NAMALWA (cell line): ENCODE measurements at places on chromosomes 6 and 20.

GRCh38 chr6:39849228-39849627, 57.1 kb downstream of the DAAM2 start:
- no peak for DNase-seq

DNA sequence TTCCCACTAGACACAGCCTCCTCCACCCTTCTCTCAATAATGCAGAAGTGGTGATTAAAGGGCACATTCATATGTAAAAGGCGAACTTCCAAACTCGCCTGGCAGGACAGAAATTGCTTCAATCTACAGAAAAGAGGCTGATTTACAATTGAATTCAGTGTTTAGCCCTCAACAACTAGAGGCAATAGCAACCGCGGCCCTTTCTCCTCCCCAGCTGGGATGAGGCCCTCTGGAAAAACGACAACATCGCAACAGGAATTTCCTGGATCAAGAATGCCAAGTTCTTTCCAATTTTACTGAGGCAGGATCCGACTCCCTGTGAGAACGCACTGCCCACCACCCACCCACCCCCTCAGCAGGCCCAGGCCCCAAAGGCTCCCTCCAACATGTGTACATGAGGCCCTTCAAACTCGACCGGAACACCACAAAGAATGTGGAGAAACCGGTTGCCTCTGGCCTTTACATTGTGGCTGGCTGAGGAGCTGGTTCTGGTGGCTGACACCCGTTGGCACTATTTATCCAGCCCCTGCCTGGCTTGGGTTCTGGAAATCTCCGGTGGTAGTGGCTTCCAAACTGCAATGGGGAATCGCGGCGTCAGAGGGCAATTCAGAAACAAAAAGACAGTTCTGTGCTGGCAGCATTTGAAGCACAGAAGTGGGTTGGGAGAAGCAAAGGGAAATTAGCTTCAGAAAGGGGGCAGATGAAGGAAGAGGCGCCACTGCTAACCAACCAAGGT, 36.8 kb downstream of the ZMYND8 start:
- no peak for DNase-seq

GRCh38 chr6:49052901-49053300, 410.2 kb downstream of the MMUT start:
- no peak for DNase-seq

GRCh38 chr6:16800942-16801341, 39.7 kb upstream of the ATXN1 start:
- no peak for DNase-seq

GRCh38 chr20:61119794-61120410, 132.2 kb upstream of the CDH4 start:
- DNase-seq: no peak

GRCh38 chr6:132768051-132768517, 10.4 kb upstream of the VNN2 start:
- DNase-seq: peak; percentile 37

GRCh38 chr6:12423832-12424231, 133.7 kb downstream of the EDN1 start:
- no peak for DNase-seq

DNA sequence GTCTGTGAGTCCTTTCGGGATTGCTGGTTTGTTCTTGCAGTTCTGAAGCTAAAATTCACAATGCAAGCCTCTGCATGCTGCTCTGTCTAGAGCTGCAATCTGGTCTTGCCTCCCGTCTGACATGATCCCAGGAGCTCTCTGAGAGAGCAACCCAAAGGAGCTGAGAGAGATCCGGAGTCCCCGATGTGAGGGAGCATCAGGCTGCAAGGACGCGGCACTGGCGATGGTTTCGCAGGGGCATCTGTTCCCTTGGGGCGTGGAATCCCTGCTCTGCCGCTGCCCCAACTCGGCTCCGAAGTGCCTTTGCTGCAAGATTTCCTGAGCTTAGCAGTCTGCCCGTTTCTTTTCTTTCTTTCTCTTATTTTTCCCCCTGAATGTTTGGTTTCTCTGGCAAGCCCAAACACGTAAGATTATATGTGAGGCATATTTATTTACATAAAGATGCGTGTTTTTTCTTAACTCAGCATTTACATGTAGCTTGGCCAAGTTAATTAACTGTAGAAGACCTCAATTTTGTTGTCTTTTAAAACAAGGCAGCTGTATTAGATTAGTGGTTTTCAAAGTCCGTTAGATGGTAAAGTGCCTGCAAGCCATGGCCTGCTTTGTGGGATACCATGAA, 873.0 kb downstream of the KIF16B start:
- no peak for DNase-seq

DNA sequence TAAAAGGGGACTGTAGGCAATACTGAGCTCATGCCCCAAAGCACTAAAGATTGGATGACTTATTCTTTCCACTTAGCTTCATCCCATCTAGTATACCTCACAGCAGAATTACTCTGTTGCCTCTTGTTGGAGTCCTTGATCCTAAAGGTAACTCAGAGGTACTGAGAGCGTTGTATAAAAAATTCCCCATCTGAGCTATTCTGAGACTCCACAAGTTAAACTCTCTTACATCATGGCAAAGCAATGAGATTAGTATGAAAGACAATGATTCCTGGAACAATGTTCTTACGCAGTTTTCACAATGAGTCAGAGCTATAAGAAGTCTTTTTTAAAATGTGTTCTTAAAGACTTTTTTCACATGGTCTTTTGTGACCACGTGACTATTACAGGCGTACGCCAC, 370.1 kb downstream of the ADGRB3 start:
- no peak for DNase-seq

DNA sequence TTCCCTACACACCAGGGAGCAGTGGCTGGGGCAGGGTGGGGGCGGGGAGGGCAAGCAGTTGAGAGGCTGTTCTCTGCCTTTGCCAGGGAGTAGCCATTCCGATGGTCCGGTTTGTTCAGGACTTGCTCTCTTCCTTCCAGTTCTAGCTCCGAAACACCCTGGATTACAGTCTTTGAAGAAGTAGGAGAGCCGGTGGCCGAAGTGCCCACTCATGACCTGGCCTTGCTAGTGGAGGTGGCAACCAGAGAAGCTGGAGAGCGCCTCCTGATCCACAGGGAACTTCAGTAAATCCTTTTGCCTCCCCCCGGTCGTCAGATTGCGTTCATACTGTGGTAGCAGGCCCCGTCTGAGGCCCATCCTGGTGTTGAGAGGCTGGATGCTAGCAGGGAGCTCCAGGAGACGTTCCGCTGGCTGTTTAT, 92.8 kb downstream of the ARID1B start:
- DNase-seq: no peak

GRCh38 chr6:2179241-2179640, 66.2 kb downstream of the GMDS start:
- no peak for DNase-seq

- no peak for DNase-seq
Observed at GRCh38 chr6:105557291-105557690, 154.4 kb upstream of the PREP start.
